ENCODE measurements at places on chromosomes 7 and 10.
A peak's percentile ranks its signal among the peaks of the same experiment; 100 is the strongest.

DNA sequence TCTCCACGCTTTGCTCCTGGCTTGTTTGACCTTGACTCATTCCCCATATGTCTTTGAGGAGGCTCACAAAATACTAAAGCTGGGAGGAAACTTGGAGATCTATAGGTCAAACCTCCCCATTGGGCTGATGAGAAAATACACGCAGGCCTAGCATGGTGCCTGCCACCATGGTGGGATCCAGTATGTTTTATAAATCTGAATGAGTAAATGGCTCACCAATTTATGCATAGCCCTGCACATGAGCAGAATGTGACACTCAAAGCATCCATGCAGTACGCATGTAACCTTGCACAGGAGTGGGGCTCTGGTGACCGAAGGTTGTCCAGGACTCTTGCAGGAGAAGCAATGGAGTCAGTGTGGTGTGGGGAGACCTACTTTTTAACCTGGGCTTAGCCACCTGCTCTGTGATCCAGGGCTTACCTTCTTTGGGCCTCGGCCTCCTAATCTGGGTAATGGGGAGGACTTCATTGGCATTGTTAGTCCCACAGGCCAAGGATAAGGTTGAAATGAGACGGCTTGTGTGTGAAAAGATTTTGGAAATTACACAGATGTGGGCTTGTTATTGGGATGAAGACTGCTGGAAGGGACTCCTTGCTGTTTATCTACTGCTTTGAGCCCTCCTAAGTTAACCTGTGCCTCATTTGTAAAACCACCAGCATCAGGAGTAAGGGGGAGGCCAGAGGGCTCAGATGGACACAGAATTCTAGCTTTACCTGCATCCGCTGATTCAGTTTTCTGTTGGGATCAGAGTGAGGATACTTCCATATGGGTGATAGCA lies 58.4 kb downstream of the ADCYAP1R1 start:
- DNase-seq, result no peak

DNA sequence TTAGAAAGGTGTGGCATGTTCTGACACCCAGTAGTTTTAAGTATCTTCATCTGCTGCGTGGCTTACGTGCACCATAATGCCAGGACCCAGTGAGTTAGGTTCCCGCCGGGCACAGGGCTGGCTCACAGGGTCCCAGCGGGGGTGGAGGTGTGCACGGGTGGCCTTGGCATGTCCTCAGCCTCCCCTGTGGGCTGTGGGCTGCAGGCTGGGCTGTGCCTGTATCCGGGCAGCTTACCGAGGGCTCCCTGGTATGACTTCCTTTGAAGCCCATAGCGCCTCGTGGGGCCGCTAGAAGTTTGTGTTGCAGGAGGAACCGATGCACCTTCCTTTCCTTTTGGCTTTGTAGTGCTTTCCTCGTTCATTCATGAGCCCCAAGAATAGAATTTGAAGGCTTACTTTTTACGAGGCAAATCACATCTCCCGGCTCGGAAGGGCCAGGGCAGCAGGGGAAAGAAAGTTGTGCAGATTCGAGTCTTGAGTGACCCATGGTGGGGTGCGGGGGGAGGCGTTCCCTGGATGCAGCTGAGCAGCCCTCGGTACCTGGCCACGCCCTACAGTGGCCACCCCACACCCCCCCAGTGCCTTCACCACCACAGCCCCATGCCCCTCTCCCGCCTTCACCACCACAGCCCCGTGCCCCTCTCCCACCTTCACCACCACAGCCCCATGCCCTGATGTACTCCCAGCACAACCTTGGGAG lies 113.2 kb downstream of the WDR37 start:
- DNase-seq, result no peak

GRCh38 chr7:7292085-7292484 lies 109.7 kb downstream of the C1GALT1 start:
- no peak for DNase-seq

- DNase-seq, result no peak
Measured at GRCh38 chr10:93992400-93993030, 1.2 kb upstream of the PLCE1 start.

DNA sequence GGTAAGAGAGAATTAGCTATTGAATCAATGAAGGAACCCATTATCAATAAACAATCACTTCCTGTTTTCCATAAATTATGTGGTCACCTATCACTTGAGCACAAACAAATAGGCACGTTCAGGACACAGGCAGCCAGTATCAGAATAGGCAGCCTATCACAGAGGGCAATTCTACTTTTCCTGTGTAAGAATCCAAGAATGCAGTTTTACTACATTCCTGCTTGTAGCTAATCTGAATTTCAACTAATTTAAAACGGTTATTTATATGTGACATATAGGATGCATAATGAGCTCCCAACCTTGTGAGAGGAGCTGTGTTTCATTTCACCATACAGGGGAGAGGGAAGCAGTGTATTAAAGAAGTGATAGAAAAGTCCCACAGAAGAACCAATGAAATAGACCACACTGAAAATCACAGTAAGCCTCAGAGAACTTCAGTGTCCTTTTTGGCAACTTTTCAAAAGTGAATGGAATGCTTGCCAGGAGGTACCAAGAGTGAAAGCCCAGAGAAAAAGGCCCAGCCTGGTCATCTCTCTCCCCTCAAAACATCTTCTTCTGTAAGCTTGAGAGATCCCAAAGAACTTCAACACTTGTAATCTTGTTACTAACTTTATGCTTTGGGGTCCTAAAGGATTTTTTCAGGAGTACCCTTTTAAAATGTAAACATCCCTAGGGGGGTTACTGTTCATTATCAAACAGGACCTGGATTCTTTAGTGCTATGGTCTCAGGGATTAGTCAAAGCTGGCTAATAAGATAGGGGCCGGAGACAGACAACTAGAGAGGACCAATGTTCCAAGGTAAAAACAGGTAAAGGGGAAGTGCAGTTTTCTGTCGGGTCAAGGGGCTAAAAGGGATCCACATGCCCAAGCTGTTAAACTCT lies 1.3 kb downstream of the IMMP2L start:
- DNase-seq, result no peak

- no peak for DNase-seq
Measured at GRCh38 chr10:113399065-113399464, 153.8 kb upstream of the HABP2 start.

GRCh38 chr10:28891058-28891713 lies 213.9 kb downstream of the BAMBI start:
- no peak for DNase-seq

- no peak for DNase-seq
Measured at GRCh38 chr10:56991591-56992069, 630.6 kb upstream of the ZWINT start.

- DNase-seq, result no peak
Measured at GRCh38 chr7:31371621-31372020, 31.1 kb upstream of the NEUROD6 start.

DNA sequence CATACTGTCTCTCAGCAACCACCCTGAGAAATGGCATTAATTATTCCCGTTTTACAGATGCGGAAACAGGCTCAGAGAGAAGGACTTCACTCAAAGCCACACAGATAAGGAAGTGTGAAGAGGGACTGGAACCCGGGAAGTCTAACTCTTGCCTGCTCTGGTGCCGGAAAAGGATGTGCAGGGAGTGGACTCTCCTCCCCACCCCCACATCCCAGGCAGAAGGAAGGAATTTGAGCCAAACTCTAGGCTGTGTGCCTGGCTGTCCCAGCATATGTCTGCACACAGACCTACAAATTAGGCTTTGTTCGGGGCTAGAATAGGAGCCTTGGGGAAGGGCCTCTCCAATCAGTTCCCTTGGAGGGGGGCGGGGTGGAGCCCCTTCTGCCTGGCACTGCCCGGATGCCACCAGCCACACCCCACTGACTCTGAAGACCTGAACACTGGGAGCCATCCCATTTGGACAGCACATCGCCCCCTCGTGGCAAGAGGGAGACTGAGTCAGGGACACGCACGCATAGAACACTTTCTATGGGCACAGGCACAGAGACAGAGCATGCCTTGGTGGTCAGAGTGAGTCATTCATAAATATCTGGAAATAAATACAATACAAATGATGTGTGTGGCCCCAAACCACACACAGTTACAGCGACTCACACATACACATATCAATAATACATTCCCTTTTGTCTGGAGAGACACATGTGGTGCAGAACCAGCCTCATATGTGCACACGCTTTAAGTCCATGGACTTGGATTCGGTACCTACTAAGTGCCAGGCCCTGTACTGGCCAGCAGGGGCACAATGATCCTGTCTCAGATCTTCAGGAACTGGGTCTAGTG lies 13.1 kb downstream of the LZTS2 start:
- peak; percentile 63 for DNase-seq

Measured in activated CD8-positive, alpha-beta memory T cell treated with anti-CD3 and anti-CD28 coated beads for 48 hours (primary cell).